ENCODE measurements at places on chromosomes 1 and 21. TPM values are rescaled to one million over a fixed set of nuclear protein-coding genes. Genes with fewer than 3 reads are reported as not detected.

- no peak for DNase-seq
Measured at GRCh38 chr1:89994231-89994804, 592 bp upstream of the ZNF326 start.

DNA sequence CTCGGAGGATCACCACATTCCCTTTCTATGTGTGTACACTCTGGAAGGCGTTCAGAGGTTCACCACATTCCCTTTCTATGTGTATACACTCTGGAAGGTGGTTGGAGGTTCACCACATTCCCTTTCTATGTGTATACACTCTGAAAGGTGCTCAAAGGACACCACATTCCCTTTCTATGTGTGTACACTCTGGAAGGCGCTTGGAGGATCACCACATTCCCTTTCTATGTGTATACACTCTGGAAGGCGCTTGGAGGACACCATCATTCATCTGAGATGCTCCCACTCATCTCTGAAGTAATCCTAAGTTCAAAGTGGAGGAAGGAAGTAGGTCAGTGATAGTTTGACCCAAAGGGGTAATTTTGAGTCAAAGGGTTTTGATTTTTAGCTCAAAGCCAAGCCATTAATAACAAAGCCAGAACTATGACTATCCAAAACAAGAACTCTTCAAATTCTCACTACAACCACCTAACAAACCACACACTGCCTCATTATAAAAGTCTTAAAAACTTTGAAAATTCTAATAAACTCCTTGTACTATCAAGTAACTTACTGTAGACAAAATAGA lies 32.9 kb downstream of the NRIP1 start:
- no peak for DNase-seq

- no peak for DNase-seq
Measured at GRCh38 chr1:212529211-212529741, 79.3 kb upstream of the ATF3 start.

DNA sequence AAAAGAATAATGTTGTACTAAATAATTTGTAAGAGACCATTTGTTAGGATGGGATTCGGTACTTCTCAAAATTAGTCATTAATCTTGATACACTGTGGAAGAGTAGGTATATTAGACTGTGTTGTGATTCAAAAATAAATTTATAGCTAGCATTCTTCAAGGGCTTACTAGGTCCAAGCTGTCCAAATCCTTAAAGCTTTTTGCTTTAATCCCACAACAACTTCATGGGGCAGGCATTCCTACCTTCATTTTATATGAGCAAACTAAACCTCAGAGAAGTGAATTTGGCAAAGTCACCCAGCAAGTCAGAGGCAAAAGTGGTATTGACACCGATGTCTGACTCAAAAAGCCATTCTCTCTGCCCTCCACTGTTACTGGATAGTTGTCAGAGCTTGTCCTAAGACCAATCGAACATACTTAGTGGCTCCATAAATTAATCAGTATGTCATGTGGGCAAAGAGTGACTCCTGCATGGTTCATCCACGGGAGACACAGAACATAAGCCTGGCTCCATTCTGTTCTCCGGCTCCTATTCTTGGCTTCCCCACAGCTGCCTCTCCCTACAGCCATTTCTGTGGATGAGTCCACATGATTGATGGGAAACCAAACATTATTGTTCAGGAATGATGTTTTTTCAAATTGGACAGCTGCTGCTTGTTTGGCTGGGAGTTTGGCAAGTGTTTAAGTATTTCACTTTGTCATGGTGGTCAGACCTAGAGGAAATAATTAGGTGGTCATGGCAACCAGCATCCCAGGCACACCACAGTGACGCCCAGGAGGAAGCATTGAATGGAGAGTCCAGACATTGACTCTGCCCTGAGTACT lies 133.4 kb upstream of the FGGY start:
- DNase-seq = no peak

Gene AGT
- 120 TPM for polyA plus RNA-seq

DNA sequence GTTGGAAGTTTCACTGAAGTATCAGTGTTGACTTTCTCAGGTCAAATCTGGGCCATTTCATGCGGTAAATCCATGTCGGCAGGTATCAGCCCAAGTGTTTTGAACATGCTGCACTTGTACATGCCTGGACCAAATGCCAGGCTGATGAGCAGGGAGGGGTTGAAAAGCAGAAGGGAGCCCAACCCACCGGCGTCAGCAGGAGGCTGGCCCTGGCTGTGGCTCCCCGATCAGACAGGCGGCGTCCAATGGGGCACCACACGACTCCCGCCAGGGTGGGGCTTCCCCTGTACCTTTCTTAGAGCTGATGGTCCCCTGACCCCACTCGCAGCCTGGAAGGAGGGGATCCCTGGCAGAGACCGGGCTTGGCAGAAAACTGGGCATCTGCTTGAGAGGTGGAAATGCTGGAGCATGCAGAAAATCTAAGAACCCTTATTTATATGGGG lies 540.0 kb downstream of the KIF26B start:
- no peak for DNase-seq

DNA sequence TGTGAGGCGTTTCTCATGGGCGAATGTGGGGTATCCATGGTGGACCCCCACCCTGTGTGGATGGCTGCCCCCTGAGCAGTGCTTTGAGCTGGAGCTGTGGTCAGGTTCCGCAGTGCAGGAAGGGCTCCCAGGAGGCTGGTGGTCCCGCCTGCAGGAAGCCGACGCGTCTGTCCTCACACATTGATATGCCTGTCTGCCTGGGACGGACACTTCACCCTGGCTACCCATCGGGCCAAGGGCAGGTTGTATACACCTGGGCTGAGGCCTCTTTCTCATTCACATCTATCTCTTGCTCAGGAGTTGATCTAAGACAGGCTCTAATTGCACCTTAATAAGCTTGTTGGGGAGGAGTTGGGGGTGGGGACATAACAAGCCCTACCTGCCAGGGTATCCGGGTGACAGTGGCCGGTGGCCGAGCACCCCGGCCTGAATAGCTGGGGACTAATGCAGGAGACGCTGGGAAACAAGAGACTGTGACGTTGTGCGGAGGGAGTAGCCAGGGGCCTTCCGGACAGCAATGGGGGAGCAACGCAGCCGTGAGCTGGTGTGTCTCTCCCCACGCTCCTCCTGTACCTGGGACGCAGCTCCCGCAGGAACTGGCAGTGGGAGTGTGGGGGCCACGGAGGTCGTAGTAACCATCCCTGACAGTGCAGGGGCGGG lies 21.7 kb downstream of the PDXK start:
- no peak for DNase-seq

DNA sequence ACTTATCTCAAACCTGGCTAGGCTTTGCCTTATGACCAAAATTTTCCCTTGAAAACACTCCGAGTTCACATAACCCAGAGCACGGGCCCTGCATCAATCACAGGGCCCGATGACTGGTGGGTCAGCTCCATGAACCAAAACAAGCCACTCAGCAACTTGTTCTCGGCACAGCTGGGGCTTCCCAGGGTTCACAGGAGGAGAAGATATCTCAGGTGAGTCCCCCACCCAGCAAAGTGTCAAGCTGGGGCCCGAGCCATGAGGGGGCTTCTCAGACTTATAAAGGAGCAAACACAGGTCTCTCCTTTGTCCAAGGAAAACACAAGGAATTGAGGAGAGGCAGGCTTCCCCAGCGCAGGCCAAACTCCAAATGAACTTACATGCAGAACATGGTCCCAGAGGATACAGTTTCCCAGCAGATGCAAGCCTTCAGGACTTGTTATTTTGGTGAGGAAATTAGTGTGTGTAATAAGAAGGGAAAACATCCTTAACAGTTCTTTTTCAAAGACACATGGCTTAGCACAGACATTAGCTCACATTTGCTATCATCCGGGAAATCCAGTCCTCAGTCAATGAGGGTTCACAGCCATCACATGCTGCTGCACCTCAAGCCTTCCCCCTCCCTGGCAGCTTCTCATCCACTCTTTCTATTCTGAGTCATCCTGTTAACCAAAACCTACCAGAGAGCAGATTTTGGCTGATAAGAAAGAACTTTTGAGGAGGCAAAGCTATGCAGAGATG lies 98.1 kb upstream of the NFIA start:
- DNase-seq = peak; percentile 72

Gene IGSF9
- polyA plus RNA-seq = 1.0 TPM

DNA sequence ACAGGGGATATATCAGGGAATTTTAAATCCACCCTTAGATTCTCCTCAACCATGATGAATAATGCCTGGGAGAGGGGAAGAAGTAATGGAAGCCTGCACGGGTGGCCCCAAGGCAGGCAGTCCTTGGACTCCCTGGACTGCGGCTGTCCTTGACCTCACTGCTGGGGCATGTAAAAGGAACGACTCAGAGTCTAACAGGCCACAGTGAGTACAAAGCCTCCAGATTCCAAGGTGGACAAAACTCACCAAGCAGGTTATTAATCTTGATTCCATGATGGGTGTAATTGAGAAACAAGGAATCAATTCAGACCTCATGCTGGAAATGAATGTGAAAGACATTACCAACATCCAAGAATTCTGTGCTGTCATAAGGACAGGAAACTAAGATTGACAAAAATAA lies 13.0 kb upstream of the ARHGAP29 start:
- no peak for DNase-seq

DNA sequence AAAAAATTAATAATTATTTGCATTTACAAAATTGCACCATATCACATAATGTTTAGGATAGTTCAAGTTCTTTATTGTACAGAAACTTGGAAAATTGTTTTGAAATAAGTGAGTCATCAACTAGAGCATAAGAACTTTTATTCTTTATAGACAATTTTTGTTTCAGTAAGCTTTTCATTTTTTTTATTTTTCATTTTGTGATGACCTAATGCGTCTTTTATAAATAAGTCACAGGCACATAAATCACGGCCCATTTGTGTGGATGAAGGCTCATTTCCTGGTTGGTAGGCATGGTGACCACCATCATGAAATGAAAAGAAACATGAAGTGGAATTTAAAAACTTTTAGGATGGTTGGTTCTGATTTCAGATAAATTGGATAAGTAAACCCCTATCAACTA lies 39.3 kb downstream of the SPAG17 start:
- DNase-seq = no peak

DNA sequence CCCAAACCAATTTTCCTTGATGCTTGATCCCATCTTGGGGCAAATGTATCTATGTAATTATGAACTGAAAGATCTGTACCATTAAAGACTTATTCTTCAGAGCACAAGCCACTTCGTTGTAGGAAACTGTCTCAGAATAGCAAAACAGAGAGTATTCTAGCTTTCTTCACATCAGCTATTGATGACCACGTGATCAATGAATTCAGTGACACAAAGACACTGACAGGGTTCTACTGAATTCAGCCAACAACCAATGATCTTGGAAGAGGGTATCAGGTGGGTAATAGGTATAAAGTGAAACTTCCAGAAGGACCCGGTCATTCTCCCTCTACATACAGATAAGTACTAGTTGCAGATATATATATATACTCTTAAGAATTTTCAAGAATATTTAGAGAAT lies 33.8 kb upstream of the SERTAD4 start:
- DNase-seq = no peak

DNA sequence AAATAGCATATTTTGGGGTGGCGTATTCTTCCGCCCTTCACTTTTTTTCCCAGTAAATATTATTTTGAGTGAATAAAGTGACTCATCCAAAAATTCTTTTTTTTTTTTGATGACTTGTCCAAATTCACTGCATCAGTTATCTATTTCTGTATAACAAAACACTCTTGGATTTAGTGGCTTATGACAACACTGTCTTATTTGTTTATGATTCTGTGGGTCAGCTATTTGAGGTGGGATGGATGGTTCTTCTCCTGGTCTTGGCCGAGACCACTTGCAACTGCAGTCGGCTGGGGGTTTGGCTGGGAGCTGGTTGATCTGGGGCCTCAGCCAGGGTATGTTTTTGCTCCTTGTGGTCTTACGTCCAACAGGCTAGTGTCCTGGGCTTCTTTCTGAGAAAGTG lies 39.9 kb upstream of the SRSF10 start:
- peak; percentile 74 for DNase-seq

DNA sequence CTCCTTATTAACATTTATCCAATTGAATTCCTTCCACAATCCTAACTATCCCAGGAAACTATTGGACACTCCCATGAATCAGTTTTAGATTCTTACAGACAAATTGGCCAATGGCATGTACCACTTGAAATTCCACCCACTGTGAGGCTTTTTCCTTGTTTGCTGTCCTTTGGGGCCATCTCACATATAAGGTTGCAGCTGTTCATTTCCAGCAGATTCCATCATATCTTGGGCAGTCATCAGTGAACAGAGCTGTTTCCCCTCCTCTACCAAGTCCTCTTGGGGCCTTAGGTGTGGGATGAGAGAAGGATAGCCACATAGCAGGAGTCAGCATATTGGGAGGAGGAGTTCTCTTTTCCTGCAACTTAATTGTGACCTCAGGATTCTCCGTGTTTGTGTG lies 109.1 kb downstream of the HHAT start:
- DNase-seq = no peak

Measured in aorta (tissue), 5 donors.